Endothelial cell of umbilical vein (primary cell): ENCODE measurements at places on chromosomes 5 and 9. TPM values are rescaled to one million over a fixed set of nuclear protein-coding genes. Genes with fewer than 3 reads are reported as not detected.

DNA sequence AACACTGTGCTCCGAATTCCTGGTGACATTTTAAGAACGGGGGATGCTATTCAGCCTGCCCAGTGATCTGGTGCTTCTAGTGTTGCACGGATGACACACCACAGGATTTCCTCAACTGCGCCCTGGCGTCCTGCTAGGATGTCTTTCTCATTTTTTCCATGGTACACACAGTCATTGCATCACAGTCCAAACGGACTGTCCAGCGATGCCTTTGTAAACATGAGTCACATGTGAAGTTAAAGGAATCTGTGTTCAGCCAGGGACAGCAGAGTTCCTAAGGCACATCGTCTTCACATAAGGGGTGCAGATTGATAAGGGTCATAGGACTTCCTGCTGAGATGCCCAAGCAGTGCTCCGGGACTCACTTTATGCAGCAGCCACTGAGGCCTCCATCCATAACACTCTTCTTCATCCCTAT is 9.3 kb upstream of the PTPN3 start:
- H3K27ac ChIP-seq = no peak overlapping the region
- no peaks in the 10 kb centered on the region for H3K36me3 ChIP-seq
- peak; percentile 48 for DNase-seq
- H3K27me3 ChIP-seq = peaks cover 5% of the 10 kb centered on the region
- H3K4me1 ChIP-seq = no peaks in the 10 kb centered on the region

DNA sequence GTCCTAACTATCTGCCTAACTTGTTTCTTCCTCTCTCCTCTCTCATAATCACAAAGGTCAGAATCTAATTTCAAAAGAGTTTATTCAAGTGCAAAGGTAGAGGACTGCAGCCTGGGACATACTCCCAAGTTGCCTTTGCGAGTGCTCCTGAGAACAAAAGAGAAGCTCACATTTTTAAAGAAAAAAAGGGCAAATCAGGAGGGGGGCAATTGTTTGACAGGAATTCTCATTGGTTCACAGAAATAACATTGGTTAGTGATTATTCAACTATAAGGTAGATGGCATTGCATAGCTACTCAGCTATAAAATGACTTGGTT is 108.1 kb upstream of the RAI14 start:
- no peaks in the 10 kb centered on the region for H3K36me3 ChIP-seq
- H3K4me1 ChIP-seq = no peaks in the 10 kb centered on the region
- no peak for DNase-seq
- no peaks in the 10 kb centered on the region for H3K27me3 ChIP-seq
- no peak overlapping the region for H3K4me3 ChIP-seq

DNA sequence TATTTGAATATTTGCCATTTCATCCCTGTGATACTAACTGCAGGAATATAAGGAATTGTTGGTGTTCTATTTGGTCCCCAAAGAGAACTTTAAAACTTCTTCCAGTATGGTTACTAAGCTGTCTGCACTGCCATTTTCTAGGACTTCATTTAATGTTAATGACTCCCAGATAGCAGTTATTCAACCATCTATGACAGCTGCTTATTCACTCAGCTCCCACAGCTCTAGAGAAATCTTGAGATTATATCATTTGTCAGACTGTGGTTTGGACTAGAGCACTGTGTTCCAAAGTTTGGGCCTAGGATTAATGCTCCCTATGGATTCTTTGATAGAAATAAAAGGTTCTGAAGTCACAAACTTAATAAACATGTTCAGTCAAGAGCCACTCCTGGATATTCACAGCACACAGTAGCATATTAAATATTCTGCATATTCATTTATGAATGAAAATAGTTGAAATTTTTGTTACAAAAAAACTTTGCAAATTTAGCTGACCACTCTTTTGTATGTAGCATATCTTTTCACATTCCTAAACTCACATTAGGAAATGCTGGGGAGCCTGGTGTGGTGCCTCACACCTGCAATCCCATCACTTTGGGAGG is 173.7 kb downstream of the NFIB start:
- no peaks in the 10 kb centered on the region for H3K4me1 ChIP-seq
- DNase-seq = no peak
- H3K36me3 ChIP-seq = peaks cover 4% of the 10 kb centered on the region
- no peak overlapping the region for H3K4me3 ChIP-seq
- no peak overlapping the region for H3K27ac ChIP-seq

- H3K4me1 ChIP-seq = peaks cover 23% of the 10 kb centered on the region
- H3K4me3 ChIP-seq = peak overlapping the region; percentile 40
These were observed 790 bp upstream of the IARS1 start for GRCh38 chr9:92294297-92294676.

CAMSAP1 gene
- total RNA-seq = 25.5 and 30.6 TPM in 2 replicates

NUDT12 gene
- 3.6 and 4.9 TPM in 2 replicates for total RNA-seq

CER1 gene
- not detected in 2 replicates for total RNA-seq
